ENCODE measurements at places on chromosomes 3 and 15.

DNA sequence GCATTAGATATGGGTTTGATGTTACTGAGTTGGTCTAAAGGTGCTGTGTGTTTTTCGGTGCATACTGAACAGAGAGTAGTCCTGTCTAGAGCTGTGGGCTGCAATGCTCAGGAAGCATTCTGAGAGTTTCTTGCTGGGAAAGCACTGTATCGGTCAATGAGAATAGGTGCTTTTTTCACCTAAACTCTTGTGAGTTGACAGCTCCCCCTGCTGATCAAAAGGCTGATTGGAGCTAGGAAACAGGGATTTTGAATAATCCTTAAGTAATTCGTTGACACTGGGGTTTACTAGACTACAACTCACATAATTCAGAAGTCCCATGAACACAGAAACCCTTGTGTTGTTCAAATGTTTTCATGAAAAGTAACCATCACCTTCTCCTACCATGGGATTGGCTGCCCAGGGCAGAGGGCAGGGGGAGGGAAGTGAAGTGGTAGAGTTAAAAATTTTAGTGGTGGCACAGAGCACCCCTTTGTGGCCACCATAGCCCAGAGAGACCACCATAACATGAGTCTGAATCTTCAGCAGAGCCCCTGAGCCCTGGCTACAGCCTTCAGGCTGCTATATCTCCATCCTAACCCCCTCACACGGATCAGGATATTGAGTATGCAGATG is 13.0 kb upstream of the MANF start:
- no peak for DNase-seq

GRCh38 chr3:186664119-186664495 is 1.7 kb upstream of the HRG start:
- DNase-seq, result no peak

- no peak for DNase-seq
Measured at GRCh38 chr3:47872916-47873315, 70.0 kb downstream of the DHX30 start.

GRCh38 chr15:48855501-48856440 is 22.2 kb upstream of the EID1 start:
- DNase-seq, result no peak

DNA sequence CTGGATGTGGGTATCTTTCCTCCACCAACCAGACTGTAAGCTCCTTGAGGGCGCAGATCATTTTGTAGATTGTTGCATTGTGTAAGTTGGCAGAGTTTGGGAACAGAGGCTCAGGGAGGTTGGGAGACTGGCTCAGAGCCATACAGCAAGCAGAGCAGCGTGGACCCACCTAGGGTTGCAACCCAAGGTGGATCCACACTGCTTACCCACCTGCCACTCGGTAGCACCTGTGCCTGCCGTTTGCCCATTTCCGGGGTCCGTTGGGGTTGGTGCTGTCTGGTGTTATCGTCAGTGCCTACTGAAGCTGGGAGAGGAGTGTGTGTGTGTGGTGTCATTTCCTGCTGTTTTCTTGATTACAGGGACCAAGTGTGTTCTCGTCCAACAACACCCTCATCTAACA is 19.0 kb downstream of the SMAD6 start:
- no peak for DNase-seq

GRCh38 chr15:76057332-76058000 is 2.3 kb upstream of the TMEM266 start:
- no peak for DNase-seq

DNA sequence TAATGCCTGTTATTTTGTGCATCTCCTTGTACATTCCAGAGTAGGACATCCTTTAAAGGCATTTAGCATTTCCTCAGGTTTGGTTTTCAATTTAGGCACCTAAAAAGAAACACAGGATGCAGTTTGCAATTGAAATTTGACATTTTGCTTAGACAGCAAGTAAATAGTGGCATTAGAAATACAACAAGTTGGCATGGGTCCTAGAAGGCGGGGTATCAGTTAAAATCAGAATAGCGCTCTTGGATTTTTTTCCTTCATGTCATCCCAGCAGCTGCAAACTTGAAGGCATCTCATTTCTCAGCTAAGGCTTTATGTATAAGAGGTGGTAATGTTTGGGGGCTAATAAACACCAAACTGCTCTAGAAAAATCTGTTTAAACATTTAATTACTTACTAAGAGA is 47.5 kb upstream of the SKOR1 start:
- DNase-seq, result no peak

DNA sequence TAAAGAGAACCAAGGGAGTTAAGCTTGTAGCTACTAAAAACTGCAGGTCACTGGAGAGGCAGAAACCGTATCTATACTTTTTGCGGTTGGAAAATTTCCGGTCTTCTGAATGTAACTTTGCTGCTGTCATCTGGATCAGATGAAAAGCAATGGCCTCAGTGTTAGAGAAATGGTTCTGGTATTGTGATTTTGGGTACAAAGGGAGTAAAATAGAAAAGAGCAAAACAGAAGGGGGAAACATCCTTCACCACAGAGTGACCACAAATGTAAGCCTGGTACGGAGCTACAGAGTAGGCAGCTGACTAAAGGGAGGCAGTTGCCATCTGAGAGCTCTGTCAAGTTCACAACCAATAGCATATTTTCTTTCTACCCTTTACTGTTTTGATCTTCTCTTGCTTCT is 5.6 kb downstream of the CD96 start:
- no peak for DNase-seq

GRCh38 chr3:87924485-87924884 is 134.3 kb downstream of the CGGBP1 start:
- DNase-seq, result no peak

GRCh38 chr15:60720493-60721256 is 241.7 kb upstream of the ICE2 start:
- no peak for DNase-seq
